Endothelial cell of umbilical vein (primary cell): ENCODE measurements at places on chromosomes 4 and X.

- no peak for DNase-seq
Measured at GRCh38 chr4:1022051-1022738, 10.8 kb downstream of the FGFRL1 start.

DNA sequence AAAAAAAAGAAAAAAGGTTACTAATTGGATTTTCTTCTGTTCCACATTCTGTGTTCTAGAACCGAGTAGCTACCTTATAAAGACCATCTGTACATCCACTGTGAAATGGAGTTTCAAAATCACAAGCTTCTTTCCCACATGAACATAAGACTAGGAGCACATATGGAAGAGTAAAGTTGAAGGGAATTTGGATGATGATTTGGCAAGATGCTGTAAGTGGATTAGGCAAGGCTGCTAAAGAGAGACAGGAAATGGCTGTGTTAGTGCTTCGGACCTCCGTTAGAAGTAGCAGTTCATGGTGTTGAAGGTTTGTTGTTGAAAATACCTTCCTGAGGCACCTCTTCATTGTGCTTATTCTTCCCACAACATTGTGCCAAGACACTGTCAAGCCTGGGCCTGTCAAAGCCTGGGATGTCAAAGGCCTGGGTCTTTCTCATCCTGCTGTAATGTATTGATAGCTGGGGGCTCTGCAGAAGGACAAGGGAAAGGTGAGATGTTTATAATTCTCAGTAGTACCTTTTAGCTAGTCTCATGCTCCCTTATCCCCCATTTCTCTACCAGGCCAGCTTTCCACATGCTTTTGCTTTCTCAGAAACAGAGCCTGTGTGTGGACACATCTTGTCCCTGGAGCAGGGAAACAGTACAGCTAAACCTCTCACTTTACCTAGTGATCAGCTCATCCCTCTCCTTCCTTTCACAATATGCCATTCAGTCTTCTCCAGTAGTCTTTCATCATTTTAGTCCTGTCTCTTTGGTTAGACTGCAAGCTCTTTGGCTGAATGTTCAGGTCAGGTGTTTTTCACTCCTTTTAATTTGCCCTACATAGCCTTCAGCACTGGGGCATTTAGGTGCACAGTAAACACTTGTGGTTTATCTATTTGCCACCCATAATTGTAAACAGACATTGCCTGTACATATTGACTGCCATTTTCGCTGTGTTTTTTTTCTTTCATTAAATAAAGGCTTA lies 37.9 kb upstream of the CYP2U1 start:
- DNase-seq: peak; percentile 44

GRCh38 chr4:152991398-152991797 lies 55.3 kb downstream of the FHDC1 start:
- DNase-seq: no peak

GRCh38 chr4:5455003-5455585 lies 253.3 kb downstream of the EVC2 start:
- no peak for DNase-seq

GRCh38 chr4:71186566-71187403 lies 152.0 kb upstream of the SLC4A4 start:
- peak; percentile 28 for DNase-seq

DNA sequence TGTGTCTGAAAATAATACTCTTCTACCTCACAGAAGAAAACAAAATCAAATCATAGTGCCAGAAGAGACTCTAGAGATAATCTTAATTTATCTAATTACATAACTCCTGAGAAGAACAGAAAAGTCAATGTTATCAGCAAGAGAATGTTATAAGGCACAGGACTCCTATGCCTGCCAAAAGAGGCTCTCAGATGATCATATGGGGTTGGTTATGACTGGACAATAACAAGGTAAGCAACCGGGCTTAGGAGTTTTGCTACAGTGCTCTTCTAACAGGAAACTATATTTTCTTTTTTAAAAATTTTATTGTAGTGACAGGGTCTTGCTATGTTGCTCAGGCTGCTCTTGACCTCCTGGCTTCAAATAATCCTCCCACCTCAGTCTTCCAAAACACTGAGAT lies 3.5 kb upstream of the C4orf17 start:
- DNase-seq: no peak

GRCh38 chrX:40694802-40695201 lies 40.5 kb downstream of the MED14 start:
- DNase-seq: no peak

DNA sequence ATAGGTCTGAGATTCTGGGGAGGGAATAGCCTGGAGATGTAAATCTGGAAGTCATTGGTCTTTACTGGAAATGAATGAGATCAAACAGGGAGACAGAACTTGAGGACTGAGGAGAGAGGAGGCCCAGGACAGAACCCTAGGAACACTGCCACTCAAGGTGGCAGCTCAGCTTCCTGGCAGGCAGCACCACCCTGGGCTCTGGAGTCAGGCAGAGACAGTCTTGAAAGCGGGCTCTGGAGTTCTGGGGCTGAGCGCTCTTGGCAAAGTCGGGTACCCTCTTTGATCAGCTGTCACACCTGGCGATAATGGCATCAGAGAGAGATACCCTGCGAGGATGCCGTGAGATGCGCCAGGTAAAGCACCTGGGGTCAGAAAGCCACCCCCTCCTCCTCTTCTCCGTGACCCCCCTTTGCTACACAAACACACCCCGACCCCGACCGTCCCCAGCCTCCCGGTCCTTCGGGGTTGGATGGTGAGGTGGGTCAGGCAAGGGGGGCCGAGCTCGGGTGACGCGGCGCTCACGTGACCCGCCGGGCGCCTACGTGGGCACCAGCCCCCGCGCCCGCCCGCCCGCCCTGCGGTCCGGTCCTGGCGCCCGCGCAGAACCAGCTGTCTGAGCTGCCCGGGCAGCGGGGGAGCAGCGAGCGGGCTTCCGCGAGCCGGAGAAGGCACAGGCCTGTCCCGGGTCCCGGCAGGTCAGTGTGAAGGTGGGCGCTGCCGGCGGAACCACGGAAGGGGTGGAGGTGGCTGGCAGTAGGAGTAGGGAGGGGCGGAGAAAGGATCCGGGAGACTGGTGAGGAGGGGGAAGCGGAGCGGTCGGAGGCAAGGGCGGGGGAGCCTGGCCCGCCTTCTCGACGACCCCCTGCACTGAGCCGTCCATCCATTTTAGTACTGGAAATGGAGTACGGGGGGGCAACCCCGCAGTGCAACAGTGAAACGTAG lies at the start of gene TCEAL3:
Gene TCEAL3 (plus strand): TSS at position 600 of the 942 bp plus-strand sequence. CDS start 1,102 bp downstream, outside the sequence.
- DNase-seq: peak; percentile 45

GRCh38 chrX:20374450-20374849 lies 107.7 kb upstream of the RPS6KA3 start:
- DNase-seq: no peak
